Cortex of kidney (tissue), 1 donor: ENCODE measurements at places on chromosomes 5 and 9.

DNA sequence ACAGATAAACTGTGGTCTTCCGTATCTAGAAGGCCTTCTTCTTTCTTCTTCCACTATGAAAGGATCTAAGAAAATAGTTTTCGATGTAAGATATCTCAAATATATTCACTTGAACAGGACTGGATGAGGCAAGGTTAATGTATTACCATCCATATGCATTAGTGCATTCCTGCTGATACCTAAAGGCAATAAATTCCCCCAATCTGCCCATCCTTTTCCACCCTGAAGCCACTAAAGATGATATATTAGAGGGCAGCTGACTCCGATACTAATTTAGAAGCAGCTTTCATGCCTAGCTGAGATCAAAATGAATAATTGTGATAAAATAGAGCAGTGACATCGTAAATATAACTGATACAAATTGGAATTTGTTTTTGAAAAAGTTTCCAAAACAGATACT, 63.3 kb downstream of the DEPDC1B start:
- no peak for DNase-seq

DNA sequence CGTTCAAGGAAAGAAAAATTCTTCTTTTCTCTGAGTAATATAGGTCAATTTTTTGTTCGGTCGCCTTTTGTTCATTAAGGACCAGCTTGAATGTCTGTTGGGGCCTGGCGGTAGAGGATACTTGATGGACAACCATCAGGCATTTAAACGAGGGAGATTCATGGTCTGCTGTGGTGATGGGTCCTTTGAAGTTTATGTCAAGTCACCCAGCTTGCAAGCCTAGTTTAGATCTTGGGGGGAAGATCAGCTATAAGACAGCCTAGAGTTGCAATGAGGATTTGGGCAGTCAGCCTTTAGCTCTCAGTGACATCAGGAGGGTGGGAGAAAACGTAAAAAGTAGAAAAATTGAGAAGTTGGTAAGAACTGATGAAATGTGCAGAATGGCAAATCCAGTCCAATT, 80.2 kb upstream of the SPRY4 start:
- DNase-seq = no peak

DNA sequence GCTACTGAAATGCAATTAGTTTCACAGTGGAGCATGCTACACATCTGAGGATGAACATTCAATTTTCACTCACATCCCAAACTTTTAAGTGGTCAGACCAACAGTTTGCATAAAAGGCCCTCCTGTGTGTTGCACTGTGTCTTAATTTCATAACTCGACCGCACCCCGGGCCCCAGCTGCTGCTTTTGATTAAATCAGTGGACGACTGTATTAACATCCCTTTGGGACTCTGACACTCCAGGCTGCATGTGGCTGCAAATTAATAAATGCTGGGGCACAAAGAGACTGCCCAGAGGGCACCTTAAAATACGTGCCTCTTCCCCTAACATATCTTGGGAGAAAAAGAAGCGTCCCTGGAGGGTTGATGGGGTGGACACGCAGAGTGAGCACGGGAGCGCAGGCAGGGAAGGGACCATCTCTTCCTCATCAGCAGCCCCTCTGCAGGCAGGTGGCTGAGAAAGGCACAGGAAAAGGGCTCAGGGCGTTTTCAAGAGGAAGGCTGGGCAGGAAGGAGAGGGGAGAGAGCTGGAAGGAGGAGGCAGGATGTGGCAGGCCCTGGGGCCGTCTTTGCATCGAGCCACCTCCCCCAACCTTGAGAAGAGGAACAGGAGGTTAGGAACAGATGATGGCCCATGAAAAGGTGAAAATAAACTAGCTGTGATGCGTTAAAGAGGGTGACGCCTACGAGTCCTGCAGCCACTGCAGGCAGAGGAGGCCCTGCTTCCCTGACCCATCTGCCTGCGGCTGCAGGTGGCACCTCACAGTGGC, 18.6 kb downstream of the MED10 start:
- no peak for DNase-seq

- no peak for DNase-seq
Measured at GRCh38 chr9:123541411-123541810, 185.4 kb downstream of the CRB2 start.

DNA sequence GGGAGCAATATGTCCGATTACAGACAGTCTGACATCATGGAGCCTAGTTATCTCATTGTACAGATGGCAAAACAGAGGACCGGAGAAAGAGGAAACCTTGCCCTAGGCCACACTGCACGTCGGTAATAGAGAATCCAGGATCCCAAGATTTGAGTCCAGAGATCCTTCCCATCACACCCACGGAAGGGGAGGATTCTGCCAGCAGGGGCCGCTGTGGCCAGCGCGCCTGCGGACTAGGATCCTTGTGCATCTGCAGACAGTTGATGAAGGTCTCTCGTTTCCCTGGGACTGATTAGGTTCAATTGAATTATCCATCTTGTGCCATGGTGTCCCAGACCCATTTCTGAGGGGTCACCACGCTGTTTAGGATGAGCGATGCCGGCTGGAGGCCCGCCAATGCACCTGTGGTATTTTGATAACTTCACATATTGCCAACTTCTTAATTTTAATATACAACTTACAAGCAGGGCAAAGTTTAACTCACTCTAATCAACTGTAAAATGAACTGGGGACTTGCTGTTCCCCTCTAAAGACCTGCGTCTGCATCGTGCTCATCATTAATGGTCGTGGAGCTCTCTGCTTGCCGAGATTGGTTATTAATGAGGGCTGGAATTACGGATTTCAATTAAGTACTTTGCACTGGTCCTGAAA, 592.7 kb upstream of the BRINP1 start:
- DNase-seq = no peak

- DNase-seq = no peak
Measured at GRCh38 chr5:109141222-109142200, 268.3 kb downstream of the PJA2 start.

DNA sequence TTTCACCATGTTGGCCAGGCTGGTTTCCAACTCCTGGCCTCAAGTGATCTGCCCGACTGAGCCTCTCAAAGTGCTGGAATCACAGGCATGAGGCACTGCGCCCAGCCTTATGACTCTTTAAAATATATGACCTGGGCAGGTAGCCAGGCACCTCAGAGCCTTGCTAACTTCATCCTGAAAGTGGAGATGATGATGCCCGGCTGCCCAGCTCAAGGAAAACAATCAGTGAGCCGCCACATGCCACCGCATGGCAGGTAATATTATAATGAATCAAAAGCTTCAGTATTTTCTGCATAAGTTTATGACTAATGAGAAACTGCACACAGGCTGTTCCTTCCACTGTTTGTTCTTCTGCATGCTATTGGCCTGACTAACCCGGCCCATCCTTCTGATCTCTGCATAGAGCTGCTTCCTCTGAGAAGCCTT, 30.4 kb upstream of the DMRT1 start:
- DNase-seq = no peak

DNA sequence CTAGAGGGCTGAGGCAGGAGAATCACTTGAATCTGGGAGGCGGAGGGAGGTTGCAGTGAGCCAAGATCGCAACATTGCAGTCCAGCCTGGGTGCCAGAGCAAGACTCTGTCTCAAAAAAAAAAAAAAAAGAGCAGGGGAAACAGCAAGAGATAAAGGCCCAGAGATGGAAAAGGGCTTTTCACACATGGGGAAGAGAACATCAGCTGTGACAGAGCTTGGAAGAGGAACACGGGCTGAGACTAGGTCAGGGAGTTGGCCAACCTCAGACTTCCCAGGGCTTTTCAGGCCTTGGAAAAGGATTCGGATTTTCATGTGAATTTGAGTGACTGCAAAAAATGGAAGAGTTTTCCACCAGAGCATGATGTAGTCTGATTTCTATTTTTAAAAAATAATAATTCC, 232.0 kb upstream of the NFIL3 start:
- no peak for DNase-seq

GRCh38 chr9:9565700-9566099, 1047.1 kb downstream of the PTPRD start:
- DNase-seq = no peak

DNA sequence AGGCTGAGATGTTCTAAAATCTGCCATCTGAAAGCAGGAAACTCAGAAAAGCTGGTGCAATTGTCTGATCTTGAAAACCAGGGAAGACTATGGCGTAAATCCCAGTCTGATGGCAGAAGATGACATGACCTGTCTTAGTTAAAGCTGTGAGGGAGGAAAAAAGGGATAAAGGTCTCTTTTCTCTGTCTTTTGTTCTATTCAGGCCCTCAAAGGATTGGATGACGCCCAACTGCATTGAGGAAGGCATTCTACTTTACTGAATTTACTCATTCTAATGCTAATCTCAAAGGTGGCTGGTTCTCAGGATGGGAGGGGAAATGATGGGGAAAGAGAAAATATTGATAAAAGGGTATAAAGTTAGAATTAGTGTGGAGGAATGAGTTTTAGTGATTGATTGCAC, 312.8 kb upstream of the CTNND2 start:
- DNase-seq = no peak

DNA sequence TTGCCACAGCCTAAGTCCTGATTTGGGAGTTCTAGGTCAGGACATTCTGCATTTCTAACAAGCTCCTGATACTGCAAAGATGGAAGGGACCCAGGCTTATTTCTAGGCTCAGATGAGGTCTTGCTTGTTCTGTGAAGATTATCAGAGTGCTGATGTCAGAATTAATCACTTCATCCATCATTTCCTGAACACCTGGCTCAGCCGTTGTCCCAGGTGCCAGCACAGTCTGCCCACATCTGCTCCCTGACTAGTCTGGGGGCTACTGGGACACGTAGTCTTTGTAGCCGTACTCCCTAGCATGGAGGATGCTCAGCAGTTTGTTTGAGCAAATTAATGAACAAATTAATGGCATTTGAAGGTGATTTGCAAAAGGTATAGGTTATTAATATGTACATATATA, 17.9 kb upstream of the SPINK4 start:
- no peak for DNase-seq

DNA sequence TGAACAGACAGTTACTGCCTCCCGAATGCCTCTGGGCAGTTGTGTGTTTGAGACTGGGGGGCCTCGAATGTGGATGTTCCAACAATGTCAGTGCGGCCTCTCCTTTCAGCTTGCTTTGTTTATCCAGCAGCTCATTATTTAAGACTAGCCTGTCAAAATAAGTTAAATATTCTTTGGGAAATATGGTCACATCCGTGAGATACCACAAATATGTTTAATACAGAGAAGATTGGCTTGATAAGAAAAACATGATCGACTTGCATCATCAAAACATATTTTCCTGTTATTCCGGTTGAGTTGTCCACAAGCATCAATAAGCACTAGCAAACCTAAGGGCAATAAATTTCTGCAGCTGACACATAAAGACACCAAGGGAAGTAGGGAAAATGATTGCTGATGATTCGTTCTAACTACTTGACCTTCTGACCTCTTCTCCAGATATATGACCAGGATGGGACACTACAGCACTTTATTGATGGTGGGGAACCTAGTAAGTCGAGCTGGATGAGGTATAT, 66.5 kb downstream of the PRDM6 start:
- DNase-seq = no peak

DNA sequence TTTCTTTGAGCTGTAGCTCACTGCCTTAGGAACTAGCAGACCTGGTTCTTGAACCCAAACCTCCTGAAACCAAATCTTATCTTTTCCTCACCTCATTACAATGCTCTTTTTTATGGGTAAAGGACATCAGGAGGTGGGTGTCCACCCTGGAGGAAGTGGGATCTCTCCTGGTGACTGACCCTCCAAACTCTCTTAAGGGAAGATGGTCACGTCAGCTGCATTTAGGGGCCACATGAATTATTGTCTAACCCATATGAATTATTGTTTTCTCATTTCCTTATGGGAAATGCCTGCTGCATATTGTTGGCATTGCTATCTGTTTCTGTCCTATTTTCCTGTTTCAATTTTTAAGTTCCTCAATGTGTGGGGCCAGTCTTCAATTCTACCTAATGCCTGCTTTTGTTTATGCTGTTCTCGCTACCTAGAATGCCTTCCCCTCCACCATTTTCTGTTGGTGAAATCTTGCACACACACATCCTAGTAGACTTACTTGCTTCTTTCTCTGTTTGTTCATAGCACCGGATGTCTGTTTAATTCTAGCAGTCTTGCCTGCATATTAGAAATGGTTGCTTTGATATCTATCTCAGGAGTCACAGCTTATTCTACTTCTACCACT, 22.0 kb upstream of the SPINK1 start:
- DNase-seq = no peak

- DNase-seq = no peak
Measured at GRCh38 chr9:22022396-22022795, 13.3 kb upstream of the CDKN2B start.

- no peak for DNase-seq
Measured at GRCh38 chr9:131500377-131500776, 2.3 kb upstream of the POMT1 start.

GRCh38 chr5:139644646-139645429, 3.3 kb upstream of the CXXC5 start:
- no peak for DNase-seq

- DNase-seq = no peak
Measured at GRCh38 chr5:15968993-15969392, 210.6 kb downstream of the MARCHF11 start.

- DNase-seq = no peak
Measured at GRCh38 chr5:172690258-172691075, 49.4 kb downstream of the NEURL1B start.

- no peak for DNase-seq
Measured at GRCh38 chr5:141411575-141411974, 1.2 kb upstream of the PCDHGA10 start.

DNA sequence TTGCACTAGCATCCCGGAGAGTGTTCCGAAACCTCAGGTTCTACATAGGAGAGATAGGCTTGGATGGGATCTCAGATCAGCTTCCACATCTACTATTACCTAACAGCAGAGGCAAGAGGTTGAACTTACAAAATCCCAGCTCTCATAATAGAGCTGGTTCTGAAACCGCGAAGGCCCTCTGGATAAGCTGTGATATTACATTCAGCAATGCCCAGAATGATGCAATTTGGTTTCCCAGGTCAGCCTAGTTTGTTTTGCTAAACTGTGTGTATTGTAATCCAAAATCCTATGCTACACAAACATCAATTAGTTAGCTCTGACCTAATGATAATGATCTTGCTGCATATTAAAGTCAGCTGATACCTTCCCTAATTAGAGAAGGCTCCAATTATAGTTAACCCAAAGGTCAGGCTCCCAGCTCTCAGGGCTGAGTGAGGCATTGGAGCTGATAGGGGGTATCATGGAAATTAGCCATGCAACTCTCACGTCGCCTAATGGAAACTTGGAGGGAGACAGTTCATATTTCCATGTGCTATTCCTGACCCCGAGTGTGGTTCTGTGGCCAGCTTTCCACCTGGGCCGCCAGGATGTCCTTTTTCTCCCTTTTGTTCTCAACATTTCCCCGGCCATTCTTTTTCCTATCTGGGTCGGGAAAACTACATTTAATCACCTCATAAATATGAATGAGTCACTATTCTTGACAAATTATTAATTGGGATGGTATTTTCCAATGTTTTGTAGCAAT, 278.4 kb upstream of the IRX1 start:
- no peak for DNase-seq
